ENCODE measurements at places on chromosomes 16 and 17.

- DNase-seq = peak; percentile 39
These were observed 536.3 kb upstream of the EEF2KMT start for GRCh38 chr16:5633845-5634440.

DNA sequence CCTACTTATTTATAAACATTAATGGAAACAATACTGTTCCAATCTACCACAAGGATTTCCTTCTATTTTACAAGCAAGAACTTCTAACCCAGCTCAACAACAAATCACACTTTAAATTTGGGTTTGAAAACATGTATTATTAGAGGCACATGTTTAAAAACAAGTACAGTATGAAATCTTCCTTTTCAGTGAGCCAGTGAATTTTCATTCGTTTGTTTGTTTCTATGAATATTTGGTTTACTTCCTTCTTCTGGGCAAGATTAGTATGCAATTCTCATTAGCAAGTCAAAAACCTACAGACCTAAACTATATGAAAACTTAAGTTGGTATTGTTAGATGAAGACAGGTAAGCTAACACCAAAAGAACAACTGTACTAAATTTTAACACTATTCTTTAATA is 25.7 kb downstream of the SLFN12 start:
- no peak for DNase-seq

GRCh38 chr16:73549984-73550631 is 502.2 kb upstream of the ZFHX3 start:
- DNase-seq = no peak

DNA sequence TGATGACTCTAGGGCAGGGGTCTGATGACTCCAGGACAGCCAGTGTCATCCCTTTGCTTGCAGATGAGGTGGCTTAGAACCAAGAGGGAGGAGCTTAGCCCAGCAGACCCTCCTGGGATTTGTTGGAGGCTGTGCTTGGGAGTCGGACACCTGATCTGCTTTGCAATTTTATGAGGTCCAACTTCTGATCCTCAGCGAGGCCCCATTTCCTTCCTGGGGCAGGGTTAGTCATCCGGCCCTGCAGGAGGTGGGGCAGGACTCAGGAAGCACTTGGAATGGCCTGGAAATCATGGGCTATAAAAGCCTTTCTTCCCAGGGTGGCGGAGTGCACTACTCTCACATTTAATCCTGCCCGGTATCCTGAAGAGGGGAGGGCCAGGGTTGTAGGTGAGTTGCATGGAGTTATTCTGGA is 168.5 kb downstream of the MSI2 start:
- peak; percentile 56 for DNase-seq

GRCh38 chr16:75497558-75497957 is 2.3 kb upstream of the CHST6 start:
- no peak for DNase-seq

DNA sequence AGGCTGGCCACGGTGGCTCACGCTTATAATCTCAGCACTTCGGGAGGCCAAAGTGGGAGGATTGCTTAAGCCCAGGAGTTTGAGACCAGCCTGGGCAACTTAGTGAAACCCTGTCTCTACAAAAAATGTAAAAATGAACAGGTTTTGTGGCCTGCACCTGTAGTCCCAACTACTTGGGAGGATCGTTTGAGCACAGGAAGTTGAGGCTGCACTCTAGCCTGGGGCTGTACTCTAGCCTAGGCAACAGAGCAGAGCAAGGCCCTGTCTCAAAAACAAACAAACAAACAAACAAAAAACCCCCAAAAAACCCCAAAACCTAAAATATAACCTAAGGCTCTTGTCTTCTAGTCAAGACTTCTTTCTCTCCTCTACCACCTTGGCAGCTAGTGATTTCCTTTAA is 7.4 kb upstream of the HIGD1B start:
- DNase-seq = no peak

DNA sequence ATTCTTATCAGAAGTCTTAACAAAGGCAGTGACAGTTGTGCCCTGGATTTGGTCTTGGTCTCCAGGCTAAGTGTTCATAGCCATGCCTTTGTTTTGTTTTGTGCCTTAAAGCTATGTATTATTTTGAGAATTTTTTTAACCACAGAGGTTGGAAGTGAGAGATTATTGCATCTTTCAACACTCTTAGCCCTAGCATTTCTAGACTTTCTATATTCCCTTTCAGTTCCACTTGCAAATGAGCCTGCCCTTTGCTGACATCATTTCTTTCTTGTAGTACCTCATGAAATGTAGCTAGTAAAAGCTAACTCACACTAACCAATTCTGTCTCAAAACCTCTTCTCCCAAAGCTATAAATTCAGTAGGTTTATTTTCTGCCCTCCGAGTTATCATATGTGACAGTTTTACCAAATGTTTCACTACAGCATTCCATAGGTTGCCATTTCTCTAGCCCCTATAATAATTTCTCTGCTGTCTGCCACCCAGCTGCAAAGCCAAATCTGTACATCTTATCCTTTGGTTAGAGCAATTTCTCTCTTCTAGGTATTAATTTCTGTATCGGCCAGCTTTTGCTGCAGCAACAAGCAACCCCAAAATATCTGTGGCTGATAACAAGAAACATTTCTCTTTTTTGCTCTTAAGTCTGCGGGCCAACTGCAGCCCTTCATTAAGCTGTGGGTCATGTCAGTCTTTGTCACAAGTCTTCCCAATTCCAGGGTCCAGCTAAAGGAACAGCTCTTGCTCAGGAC is 14.2 kb upstream of the CCL1 start:
- no peak for DNase-seq

DNA sequence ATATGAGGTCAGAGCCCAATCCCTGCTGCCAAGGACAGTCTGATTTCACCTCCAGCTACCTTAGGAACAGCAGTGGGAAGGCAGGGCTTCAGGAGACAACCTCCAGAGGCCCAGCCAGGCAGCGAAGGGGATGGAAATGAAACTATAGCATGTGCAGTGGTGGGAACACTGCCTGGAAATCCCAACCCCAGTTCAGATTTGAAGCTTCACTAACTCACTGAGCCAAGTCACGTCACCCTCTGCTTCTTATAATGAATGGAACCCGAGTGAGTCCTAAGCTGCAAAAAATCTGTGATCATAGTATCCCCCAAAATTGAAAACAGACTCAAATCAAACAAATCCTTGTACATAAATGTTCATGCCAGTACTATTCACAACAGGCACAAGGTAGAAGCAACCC is 36.0 kb upstream of the SLC39A11 start:
- no peak for DNase-seq

DNA sequence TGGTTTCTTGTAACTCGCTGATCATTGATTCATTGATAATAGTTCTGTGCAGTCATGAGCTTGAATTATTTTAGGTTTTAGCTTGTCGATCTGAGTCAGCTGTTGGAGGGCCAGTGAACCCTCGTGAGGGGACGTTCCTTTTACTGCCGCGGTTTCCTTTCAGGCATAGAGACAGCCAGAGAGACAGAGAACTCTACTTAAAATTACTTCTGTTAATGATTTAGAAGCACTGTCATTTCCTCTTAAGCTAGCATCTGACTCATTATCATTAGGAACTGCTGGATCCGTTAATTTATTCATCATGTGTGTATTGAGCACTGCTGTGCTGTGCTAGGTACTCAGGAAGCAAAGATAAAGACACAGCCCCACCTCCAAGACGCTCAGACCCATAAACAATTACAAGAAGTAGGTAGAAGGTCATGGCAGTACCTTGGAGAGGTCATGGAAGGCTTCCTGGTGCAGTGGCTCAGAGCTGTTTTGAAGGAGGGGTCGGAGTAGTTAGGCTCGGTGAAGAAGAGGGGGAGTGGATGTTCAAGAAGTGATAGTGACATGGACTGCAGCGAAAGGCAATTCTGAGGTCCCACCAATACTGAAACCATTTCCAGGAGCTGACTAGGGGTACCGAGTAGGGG is 3.3 kb downstream of the PGS1 start:
- peak; percentile 96 for DNase-seq

DNA sequence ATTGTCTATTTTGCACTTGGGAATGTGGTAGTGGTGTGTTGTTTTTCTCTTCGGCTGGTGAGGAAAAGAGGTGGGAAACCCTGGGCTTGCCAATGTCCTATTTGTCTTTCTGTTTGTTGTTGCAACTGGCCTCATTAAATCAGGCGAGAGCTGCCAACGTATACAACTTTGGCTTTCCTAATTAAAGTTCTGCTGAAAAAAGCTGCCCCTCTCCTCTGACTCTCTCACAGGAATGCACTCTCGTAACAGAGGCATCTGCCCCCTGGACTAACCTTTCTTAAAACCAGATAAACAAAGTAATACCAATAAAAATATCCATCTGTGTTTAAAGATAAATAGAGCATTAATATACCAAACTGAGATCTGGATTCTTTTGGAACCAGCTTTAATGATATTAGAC is 7.8 kb downstream of the CDRT15 start:
- DNase-seq = no peak

DNA sequence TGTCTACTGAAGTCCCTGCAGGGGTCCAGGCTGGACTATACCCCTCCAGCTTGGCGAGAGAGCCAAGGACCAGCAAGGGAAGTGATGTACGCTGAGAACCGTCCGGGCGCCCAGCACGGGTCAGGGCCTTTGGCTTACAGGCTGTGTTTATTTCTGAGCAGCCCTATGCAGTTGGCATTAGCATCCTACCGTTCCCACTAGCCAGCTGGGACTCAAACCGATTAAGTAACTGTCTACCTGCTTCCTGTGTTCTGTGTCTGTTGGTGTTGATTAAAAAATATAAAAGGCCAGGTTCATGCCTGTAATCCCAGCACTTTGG is 73.8 kb downstream of the CMIP start:
- no peak for DNase-seq

- DNase-seq = no peak
These were observed 25.9 kb downstream of the IRX6 start for GRCh38 chr16:55349867-55350266.

DNA sequence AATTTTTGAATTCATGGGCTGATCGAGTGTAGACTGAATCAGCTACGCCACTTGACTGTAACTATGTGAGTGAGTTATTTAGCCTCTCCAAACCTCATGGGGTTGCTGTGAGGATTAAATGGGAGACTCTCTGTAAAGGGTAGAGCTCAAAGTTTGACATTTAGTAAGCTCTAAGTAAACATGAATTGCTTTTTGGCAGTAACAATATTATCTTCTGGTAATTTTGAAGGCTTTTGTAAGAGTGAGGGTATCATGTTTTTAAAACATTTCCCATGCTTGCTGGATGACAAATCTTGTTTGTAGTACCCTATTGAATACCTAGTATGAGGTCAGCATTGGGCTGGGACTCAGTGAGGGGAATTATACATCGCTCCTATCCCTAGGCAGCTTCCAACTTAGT is 35.3 kb downstream of the MRTFB start:
- DNase-seq = no peak

DNA sequence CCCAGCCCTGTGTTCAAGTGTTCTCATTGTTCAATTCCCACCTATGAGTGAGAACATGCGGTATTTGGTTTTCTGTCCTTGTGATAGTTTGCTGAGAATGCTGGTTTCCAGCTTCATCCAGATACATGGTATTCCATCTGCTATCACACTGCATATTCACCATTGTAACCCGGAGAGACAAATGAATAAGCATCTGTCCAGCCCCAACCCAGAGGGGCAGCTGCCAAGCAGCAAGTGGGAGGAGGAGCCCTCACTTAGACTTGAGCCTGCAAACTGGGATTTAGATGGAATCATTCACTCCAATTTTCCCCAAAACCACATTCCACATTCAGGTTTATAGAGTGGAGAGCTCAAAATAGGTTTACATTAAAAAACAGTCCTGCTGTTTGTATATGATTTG is 41.6 kb downstream of the SHISA6 start:
- DNase-seq = no peak

DNA sequence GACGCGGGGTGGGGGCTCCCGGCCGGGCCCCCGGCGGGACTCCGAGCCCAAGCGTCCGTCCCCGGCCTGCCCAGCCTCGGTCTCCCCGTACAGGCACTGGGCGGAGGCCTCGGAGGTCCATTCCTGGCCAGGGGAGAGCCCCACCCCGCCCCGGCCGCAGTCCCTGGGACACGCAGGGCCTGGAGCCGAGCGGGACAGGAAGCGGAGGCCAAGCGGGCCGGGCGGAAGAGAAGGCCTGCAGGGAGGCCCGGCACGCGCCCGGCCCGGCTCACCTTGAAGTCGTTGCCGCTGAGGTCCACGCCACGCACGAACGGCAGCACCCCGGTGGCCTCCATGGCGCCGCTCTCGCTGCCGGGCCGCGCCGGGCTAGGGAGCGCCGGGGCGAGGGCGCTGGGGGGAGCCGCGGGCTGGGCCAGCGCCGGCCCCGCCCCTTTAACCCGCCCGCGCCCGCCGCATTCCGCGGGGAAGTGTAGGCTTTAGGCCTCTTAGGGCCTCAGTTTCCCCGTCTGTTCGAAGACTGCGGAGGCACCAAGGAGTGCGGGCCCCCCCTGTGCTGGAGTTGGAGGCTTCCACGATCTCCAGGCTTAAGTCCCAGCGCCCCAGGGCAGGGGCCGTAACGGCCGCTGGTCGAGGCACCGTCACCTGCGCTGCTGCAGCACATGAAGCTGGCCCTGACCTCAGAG is at the start of gene FLII:
FLII (minus strand) TSS at position 383 of the 683 bp plus-strand sequence; CDS start at position 335, 48 bp downstream.
- peak; percentile 62 for DNase-seq

DNA sequence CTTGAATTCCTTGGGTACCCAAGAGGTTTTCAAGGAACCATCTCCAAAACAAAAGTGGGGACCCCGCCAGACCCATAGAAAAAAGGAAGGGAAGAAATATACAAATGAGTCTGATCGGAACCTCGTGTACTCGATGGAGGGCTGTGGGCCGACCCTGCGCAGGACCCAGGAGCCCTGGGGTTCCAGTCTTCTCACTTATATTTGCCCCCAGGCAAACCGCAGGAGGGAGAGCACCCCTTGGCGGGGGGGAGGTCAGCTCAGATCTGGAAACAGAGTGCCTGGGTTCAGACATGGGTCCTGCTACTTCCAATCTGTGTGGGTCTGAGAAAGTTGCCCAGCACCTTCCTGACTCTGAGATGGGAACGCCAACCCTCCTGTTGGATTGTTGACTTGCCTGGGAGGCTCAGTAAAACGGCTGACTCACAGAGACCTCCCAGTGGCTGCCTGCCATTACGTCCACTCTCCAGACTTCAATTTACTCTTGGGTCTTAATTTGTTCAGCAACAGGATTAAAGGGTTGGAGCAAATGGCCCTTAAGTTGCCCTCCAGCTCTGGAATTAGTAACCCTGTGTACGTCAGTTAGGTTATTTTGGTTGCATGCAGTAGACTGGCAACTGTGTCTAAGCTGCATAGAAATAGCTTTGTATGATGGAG is 24.9 kb upstream of the CACNG4 start:
- DNase-seq = no peak
